ENCODE measurements at places on chromosomes 7 and 10. TPM values are rescaled to one million over a fixed set of nuclear protein-coding genes. Genes with fewer than 3 reads are reported as not detected.
A peak's percentile ranks its signal among the peaks of the same experiment; 100 is the strongest.

- H3K27ac ChIP-seq, result no peak overlapping the region
- no peak for DNase-seq
- peaks cover 15% of the 10 kb centered on the region for H3K36me3 ChIP-seq
Observed at GRCh38 chr10:92681306-92681834, 8.4 kb upstream of the HHEX start.

- no peaks in the 10 kb centered on the region for H3K27me3 ChIP-seq
- no peaks in the 10 kb centered on the region for H3K36me3 ChIP-seq
- no peak overlapping the region for H3K27ac ChIP-seq
- H3K4me3 ChIP-seq, result no peak overlapping the region
- H3K4me1 ChIP-seq, result peaks cover 7% of the 10 kb centered on the region
- DNase-seq, result no peak
Observed at GRCh38 chr7:108385834-108386422, 70.3 kb downstream of the NRCAM start.

DNA sequence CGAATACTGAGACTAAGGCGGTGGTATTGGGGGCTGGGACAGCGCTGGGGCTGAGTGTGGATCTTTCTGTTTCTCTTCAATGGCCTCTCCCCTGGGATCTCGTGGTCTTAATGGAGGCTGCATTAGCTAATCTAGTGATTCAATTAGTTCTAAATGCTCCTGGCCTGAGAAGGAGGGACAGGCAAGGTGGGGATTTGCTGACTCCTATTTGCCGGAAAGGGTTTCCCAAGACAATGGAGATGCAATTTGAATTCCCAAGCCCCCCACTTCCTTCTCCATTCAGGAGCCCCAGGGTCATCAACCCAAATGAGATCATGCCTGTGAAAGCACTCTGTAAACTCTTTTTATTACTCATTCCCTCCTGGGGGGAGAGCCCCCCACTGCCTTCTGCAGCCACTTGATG lies 111.7 kb upstream of the PLXNA4 start:
- DNase-seq, result no peak
- H3K36me3 ChIP-seq, result peaks cover 14% of the 10 kb centered on the region
- peak overlapping the region; percentile 20 for H3K4me3 ChIP-seq
- peak overlapping the region; percentile 76 for H3K27ac ChIP-seq
- H3K4me1 ChIP-seq, result peaks cover 40% of the 10 kb centered on the region

DNA sequence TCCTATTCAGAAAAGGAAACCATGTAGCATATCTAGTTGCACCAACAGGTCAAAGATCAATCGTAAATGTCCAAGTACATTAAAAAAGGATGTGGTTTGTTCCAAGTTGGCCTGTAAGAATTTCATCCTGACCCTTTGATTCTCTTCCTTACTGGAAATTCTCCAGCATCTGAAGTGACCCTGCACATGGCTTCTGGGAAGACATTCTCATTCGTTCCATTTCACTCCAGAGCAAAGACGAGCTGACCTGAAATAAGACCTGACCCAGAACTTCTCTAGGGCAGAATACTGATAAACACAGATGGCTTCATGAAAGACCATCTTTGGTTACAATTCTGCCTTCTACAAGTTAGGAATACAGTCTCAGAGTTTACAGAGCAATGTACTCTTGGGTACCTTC lies 39.8 kb downstream of the ASB4 start:
- no peak overlapping the region for H3K27ac ChIP-seq
- DNase-seq, result no peak
- no peak overlapping the region for H3K4me3 ChIP-seq
- H3K27me3 ChIP-seq, result no peaks in the 10 kb centered on the region

GRCh38 chr10:36187380-36188079 lies 545.4 kb upstream of the FZD8 start:
- H3K4me3 ChIP-seq, result peak overlapping the region; percentile 35
- H3K4me1 ChIP-seq, result peaks cover 42% of the 10 kb centered on the region
- H3K27me3 ChIP-seq, result peaks cover 19% of the 10 kb centered on the region
- no peak for DNase-seq
- H3K27ac ChIP-seq, result peak overlapping the region; percentile 71

GRCh38 chr7:24498439-24498838 lies 74.8 kb upstream of the PALS2 start:
- peaks cover 9% of the 10 kb centered on the region for H3K27me3 ChIP-seq
- DNase-seq, result no peak
- H3K27ac ChIP-seq, result peak overlapping the region; percentile 60
- peaks cover 37% of the 10 kb centered on the region for H3K4me1 ChIP-seq
- peaks cover 8% of the 10 kb centered on the region for H3K36me3 ChIP-seq

DNA sequence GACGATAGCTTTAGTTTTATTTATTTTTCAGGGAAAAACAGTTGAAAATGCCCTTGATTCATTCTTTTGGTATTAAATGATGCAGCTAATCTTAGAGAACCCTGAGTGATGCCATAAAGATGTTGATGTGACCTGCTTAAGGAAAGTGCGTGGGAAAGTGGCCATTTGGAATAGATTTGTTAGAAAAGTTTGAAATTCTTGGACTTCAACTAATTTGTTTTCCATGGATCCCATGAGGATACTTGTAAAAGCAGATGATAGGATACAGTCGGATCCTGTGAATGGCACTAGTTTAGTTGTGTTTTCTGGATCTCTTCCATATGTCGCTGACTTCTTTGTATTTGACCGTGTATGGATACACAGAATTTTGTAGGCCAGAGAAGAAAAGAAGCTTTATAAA lies 69.0 kb downstream of the SEPTIN7 start:
- peaks cover 4% of the 10 kb centered on the region for H3K36me3 ChIP-seq
- no peak overlapping the region for H3K27ac ChIP-seq
- no peak for DNase-seq
- peaks cover 21% of the 10 kb centered on the region for H3K4me1 ChIP-seq
- H3K4me3 ChIP-seq, result no peak overlapping the region

DNA sequence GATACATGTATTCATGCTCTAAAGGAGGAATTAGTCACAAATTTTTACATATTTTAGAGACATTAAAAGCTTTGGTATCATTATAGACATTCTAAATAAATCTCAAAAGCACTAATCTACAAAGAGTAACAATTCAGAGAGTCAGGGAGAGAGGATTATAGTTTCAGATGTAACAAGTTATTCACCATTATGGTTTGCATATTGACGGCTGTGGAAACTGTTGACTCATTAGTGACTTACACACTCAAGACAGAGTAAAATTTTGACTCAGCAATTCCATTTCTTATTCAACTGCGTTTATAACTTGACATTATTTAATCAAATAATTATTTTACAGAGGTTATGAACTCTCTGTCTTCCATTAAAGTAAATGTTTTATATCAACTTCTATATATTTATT lies 95.4 kb upstream of the SEMA3C start:
- no peak overlapping the region for H3K27ac ChIP-seq
- H3K4me3 ChIP-seq, result no peak overlapping the region
- no peaks in the 10 kb centered on the region for H3K27me3 ChIP-seq
- peaks cover 10% of the 10 kb centered on the region for H3K36me3 ChIP-seq
- no peak for DNase-seq

DNA sequence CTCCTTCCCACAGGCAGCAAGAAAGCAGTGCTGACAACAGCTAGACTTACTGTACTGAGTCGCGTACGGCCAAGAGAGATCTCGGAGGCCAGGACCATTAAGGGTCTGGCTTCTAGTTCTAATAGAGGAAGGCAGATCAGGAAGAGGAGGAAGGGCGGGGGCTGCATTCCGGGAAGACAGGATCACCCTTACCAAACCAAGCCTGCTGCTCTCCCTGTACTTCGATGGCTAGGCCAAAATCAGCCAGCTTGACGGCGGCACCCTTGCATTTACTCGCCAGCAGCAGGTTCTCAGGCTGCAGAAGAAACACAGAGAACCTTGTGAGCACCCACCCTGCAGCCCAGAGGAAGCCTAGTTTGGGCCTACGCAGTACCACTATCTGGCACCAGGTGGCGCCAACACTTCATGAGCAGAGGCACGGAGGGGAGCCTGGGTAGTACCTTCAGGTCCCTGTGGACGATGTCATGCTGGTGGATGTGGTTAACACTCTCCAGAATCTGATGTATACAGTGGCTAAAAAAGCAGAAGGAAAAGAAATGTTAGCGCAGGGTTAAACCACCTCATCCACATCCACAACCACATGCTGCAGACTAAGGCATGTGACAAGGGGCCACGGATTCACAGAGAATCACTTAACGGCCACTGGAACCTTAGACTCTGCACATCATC lies 25.4 kb downstream of the CAMK2G start:
- H3K4me1 ChIP-seq, result peaks cover 6% of the 10 kb centered on the region
- no peak overlapping the region for H3K4me3 ChIP-seq
- H3K27ac ChIP-seq, result no peak overlapping the region
- H3K27me3 ChIP-seq, result no peaks in the 10 kb centered on the region

DNA sequence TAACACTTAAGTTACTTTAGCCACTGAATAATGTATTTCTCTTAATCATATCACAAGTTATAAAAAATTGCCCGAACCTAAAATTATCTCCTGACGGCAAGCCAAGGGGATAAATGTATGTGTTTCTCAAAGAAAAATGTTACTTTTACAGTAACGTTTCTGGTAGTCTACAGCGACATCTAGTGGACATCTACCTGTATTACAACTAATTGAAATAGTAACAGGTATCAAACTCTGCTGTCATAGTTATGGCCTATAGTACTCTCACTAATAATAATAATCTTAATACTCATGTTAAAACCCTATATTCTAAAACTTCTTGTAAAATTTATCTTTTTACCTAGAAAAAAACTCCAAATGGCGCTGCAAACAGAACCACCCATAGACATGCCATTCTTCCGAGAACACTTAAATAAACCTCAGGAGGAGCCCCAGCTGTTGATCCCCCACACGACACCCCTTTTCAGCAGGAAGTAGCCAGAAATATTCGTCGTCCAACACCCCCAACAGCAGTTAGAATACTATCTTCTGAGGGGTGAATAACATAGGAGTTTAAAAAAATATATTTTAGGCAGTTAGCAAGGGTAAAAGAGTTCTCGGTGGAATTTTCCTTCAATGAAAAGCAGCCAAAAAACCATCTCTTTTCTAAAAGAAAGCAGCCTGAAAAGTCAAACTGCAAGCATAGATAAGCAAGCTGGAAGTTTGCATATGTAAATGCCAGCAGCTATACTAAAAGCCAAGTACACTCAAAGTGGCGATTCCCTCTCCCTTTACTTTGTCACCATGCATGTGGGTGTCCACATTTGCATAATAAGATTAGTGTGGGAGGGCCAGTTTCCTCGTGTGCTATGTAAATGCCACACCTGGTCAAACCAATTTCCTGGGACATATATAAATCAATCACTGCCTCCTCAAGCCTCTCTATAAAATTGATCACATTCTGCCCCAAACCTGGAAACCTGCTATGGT lies 40.5 kb upstream of the ZNF107 start:
- H3K4me1 ChIP-seq, result no peaks in the 10 kb centered on the region
- DNase-seq, result no peak
- H3K36me3 ChIP-seq, result peaks cover 57% of the 10 kb centered on the region
- no peak overlapping the region for H3K27ac ChIP-seq
- H3K27me3 ChIP-seq, result peaks cover 20% of the 10 kb centered on the region
- no peak overlapping the region for H3K4me3 ChIP-seq

The DGKI gene
- total RNA-seq, result 0.30 TPM

The KLF14 gene
- total RNA-seq, result not detected

The FGFBP3 gene
- total RNA-seq, result 68.2 TPM

The TMEM229A gene
- 0.27 TPM for total RNA-seq

The NANOS1 gene
- total RNA-seq, result 2.9 TPM

The AKR1D1 gene
- total RNA-seq, result 0.14 TPM

All from WTC11 (cell line).